CD4-positive, alpha-beta memory T cell (primary cell): ENCODE measurements at places on chromosomes 6 and 20. TPM values are rescaled to one million over a fixed set of nuclear protein-coding genes. Genes with fewer than 3 reads are reported as not detected.

The TSPO2 gene
- not detected for total RNA-seq

The DYNLT1 gene
- 78.8 TPM for total RNA-seq

The C20orf144 gene
- total RNA-seq, result 0.61 TPM

The E2F1 gene
- total RNA-seq, result 2.6 TPM

The ME1 gene
- total RNA-seq, result 0.58 TPM

The FAM83B gene
- total RNA-seq, result not detected

The BTN2A1 gene
- 57.0 TPM for total RNA-seq

The CTNNBL1 gene
- 41.5 TPM for total RNA-seq

The PCK1 gene
- total RNA-seq, result not detected

The AAR2 gene
- total RNA-seq, result 23.0 TPM

The ANKRD66 gene
- not detected for total RNA-seq

The UNC5CL gene
- total RNA-seq, result 6.2 TPM

The ARFGEF3 gene
- total RNA-seq, result not detected

GRCh38 chr6:94099072-94099471 is 679.7 kb upstream of the EPHA7 start:
- DNase-seq, result no peak
- no peak overlapping the region for H3K4me3 ChIP-seq
- no peaks in the 10 kb centered on the region for H3K4me1 ChIP-seq

GRCh38 chr6:113347436-113347835 is 509.7 kb upstream of the MARCKS start:
- no peak overlapping the region for H3K27ac ChIP-seq
- no peaks in the 10 kb centered on the region for H3K36me3 ChIP-seq
- H3K4me3 ChIP-seq, result no peak overlapping the region
- DNase-seq, result no peak

- DNase-seq, result no peak
- no peak overlapping the region for H3K4me3 ChIP-seq
- no peaks in the 10 kb centered on the region for H3K4me1 ChIP-seq
- no peaks in the 10 kb centered on the region for H3K27me3 ChIP-seq
Measured at GRCh38 chr6:163180874-163181541, 233.5 kb upstream of the QKI start.

GRCh38 chr6:43804550-43805223 is 34.7 kb downstream of the VEGFA start:
- no peaks in the 10 kb centered on the region for H3K36me3 ChIP-seq
- H3K27ac ChIP-seq, result no peak overlapping the region
- H3K4me3 ChIP-seq, result no peak overlapping the region

DNA sequence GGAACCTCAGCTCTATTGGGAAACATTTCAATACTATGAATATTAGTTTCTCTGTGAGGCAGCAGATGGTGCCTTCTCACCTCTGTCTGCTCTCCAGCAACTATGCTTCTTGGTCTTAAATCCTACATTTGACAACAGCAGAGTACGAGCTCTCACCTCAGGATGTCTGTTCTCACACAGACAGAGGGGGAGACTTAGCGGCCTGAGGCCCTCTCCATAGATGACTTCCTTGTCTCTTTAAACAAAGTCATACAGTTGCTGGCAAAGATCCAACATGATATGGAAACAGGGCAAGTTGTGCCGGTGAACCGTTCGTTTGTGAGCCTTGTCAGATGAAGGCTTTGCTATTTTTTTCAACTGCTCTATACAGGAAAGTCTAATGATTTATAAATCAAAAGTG is 43.7 kb upstream of the GABRR1 start:
- no peak overlapping the region for H3K27ac ChIP-seq
- DNase-seq, result no peak
- H3K4me1 ChIP-seq, result no peaks in the 10 kb centered on the region
- no peaks in the 10 kb centered on the region for H3K27me3 ChIP-seq

DNA sequence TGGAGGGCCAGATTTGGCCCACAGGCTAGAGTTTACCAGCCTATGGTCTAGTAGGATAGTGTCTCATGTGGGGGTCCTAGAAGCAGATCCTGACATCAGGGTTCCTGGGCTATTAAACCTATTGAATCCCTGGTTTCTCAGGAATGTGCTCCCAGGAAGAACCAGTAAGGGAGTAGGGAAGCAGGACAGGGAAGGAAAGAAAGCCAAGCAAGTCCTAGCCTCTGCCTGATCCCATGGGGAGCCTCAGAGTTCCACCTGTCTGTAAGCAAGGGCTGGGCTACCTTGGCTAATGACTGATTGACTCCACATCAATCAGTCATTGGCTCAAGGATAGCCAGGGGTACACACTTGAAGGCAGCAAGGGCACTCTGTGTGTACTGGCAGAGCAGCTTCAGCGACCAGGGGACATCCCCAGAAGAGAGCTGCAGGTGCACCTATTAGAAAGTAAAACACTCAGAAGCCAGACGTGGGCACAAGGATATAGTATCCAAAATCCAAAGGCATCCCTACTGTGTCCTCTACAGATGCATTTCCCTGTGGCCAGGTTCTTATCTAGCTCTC is 309.5 kb downstream of the TSHZ2 start:
- no peak overlapping the region for H3K27ac ChIP-seq
- H3K27me3 ChIP-seq, result no peaks in the 10 kb centered on the region
- no peaks in the 10 kb centered on the region for H3K4me1 ChIP-seq
- H3K4me3 ChIP-seq, result no peak overlapping the region

DNA sequence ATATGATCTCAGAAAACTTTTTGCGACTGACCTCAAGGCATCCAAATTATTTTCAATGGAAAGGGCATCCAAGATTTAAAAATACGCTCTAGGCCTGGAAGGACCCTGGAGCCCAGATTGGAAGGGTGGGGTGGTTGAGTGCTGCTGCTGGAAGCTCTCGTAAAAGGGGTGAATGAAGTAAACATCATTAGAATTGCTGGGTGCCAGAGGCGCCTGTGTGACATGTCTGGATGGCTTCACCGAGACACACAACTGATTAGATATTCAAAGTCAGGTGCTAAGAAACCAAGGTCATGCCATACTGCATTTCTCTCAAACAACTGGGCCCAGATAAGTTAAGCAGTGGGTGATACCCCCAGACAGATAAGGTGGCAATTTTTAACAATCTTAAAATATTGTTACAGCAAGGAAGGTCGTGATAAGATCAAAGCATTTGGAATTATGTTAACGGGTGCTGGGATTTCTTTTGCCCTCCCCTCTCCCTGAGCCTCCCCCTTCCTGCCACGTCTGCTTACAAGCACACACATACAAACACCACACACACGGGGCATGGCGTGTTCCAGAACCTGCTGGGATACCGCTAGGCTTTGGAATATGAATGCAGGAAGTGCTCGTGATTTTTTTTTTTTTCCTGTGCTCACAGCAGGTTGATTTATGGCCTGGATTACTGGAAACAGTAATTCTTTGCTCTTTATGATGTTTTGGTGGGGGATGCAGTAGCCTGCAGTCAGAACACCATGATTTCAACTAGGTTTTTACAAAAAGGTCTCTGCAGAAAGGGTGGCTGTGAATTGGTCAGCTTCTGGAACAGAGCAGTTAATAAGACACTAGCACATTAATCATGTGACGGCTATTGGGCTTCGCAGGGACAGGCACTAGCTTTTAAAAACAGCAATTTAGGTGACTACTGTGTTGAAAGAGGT is 551.2 kb downstream of the QKI start:
- H3K4me1 ChIP-seq, result no peaks in the 10 kb centered on the region
- H3K27me3 ChIP-seq, result no peaks in the 10 kb centered on the region
- no peak overlapping the region for H3K27ac ChIP-seq
- no peaks in the 10 kb centered on the region for H3K36me3 ChIP-seq
- H3K4me3 ChIP-seq, result no peak overlapping the region
- DNase-seq, result no peak

- H3K27me3 ChIP-seq, result no peaks in the 10 kb centered on the region
- no peaks in the 10 kb centered on the region for H3K36me3 ChIP-seq
- no peak for DNase-seq
- no peak overlapping the region for H3K4me3 ChIP-seq
Measured at GRCh38 chr20:14245368-14245970, 91.9 kb downstream of the FLRT3 start.

DNA sequence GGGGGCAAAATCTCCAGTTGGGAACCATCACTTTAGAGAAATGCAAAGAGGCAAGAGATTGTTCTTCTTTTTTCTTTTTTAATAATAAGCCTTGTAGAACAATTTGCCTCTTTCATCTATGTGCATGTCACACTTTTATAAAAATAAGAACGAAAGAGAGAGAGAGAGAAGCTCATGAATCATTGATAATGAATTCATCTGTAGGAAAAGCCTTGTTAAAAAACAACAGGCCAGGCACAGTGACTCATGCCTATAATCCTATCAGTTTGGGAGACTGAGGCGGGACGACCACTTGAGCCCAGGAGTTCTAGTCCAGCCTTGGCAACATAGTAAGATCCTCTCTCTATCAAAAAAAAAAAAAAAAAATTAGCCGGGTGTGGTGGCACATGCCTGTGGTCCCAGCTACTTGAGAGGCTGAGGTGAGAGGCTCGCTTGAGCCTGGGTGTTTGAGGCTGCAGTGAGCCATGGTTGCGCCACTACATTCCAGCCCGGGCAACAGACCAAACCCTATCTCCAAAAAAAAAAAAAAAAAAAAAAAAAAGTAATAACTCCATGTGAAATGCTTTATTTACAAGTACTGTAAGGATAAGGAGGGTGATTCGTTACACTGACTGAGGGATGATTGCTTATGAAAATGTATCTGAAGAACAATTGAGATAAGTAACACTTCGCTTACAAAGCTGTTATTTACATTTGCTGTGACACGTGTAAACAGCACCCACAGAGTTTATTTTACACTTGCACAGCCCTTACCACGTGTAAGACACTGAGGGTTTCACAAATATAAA is 6.0 kb downstream of the CCN5 start:
- no peak overlapping the region for H3K27ac ChIP-seq
- no peaks in the 10 kb centered on the region for H3K27me3 ChIP-seq
- H3K4me1 ChIP-seq, result no peaks in the 10 kb centered on the region
- DNase-seq, result no peak
- no peak overlapping the region for H3K4me3 ChIP-seq

- no peaks in the 10 kb centered on the region for H3K4me1 ChIP-seq
- H3K27ac ChIP-seq, result no peak overlapping the region
- no peak for DNase-seq
- H3K36me3 ChIP-seq, result no peaks in the 10 kb centered on the region
- no peak overlapping the region for H3K4me3 ChIP-seq
- no peaks in the 10 kb centered on the region for H3K27me3 ChIP-seq
Measured at GRCh38 chr6:150448221-150448620, 79.4 kb downstream of the IYD start.

- H3K4me1 ChIP-seq, result no peaks in the 10 kb centered on the region
- H3K4me3 ChIP-seq, result no peak overlapping the region
Measured at GRCh38 chr20:51715163-51715855, 52.9 kb downstream of the ATP9A start.

- DNase-seq, result no peak
- H3K27me3 ChIP-seq, result no peaks in the 10 kb centered on the region
- no peaks in the 10 kb centered on the region for H3K36me3 ChIP-seq
- H3K4me3 ChIP-seq, result no peak overlapping the region
- H3K27ac ChIP-seq, result no peak overlapping the region
Measured at GRCh38 chr20:15256676-15257568, 919.5 kb upstream of the FLRT3 start.

- no peaks in the 10 kb centered on the region for H3K36me3 ChIP-seq
- no peaks in the 10 kb centered on the region for H3K4me1 ChIP-seq
- no peak overlapping the region for H3K27ac ChIP-seq
- no peaks in the 10 kb centered on the region for H3K27me3 ChIP-seq
- no peak for DNase-seq
Measured at GRCh38 chr20:26163890-26164289, 467.2 kb upstream of the ZNF337 start.
